NCI-H2029 (cell line): ENCODE measurements at places on chromosomes 13 and 19.

- no peak for DNase-seq
These were observed 38.8 kb downstream of the TDRD3 start for GRCh38 chr13:60435762-60436374.

DNA sequence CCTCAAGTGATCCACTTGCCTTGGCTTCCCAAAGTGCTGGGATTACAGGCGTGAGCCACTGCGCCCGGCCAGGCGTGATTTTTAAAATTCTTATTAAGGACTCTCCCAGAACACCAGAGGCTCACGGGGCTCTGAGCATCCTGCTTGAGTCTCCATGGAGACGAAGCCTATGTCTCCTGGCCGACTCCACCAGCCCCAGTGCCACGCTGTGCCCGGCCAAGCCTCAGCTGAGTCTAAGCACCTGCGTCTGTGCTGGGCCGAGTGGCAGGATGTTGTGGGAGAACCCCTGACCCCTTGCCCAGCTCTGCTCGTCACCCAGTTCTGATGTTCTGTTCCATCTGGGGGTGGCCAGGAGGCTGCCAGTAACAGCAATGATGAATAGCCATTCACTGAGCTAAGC lies 3.9 kb upstream of the CELF5 start:
- DNase-seq: no peak

DNA sequence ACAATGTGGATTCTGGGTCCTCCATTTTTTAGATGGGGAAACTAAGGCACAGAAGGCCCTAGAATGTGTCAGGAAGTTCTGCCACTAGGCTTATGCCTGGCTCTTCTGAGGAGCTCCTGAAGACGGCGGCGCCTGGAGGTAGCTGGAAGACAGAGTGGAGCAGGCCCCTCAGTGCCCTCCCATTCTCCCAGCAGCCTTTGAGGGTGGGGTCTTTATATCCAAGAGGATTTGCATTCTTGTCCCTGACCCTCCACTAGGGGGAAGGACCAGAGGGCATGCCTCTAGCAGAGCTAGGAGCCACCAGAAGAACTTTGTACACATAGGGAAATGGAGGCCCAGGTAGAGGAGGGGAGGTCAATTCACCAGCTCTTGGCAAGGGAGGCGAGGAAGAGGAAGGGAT lies 9.4 kb downstream of the CELF5 start:
- no peak for DNase-seq

DNA sequence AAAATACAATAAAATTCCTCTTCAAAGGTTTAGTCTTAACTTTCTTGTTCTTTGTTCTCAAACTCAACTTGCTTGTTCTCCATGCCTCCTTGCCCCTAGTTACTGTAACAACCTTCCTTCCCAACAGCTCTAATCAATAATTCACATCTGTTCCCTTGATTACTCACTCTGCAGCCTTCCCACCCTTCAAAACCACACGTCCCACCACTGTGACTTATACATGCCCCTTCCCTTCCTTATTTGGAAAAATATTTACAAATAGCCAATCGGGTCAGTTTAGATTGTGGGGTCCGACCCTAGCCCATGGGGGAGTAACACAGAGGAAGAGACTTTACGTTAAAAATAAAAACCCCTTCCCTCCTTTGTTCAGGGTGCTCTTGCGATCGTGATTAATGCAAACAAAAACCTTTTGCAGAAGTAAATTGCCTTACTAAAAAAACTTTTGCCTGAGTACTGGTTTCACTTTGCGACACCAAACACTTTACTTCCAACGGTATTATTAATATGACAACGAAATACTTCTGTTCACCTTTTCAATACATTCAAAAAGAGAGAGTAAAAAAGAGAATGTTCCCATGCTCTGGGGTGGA lies 512 bp upstream of the ZNF93 start:
- no peak for DNase-seq

DNA sequence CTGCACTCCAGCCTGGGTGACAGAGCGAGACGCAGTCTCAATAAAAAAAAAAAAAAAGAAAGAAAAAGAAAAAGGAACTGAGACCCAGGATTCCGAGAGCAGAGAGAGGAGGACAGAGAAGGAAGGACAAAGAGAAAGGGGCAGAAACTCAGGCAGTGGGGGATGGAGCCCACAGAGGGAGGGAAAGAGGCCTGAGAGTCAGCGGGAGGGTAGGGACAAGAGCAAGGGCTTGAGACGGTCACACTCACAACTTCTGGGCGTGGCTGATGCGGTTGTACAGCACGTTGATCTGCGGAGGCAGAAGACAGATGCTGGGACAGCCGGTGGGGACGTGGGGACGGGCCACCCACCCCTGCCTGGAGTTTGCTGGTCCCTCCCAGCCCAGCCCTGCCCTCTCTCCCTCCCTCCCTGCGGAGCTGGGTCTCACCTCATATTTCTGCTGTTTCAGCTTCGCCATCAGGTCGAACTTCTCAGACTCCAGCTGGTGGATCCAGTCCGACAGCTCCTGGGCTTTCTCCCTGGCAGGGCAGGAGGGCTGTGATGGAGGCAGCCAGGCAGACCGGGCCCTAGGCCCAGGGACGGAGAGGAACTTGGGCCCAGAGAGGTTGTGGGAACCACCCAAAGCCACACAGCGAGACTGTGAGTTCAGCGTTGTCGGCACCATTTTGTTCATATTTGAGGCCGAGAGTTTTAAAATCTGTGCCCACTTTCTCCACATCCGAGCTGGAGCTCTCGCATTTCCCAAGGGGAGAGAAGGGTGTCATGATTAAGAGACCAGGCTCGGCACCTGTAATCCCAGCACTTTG lies 15.2 kb downstream of the TNNT1 start:
- no peak for DNase-seq

GRCh38 chr13:26663791-26664190 lies 96.8 kb downstream of the GPR12 start:
- peak; percentile 75 for DNase-seq

- DNase-seq: no peak
These were observed 21.7 kb upstream of the LDLR start for GRCh38 chr19:11067356-11068113.

- DNase-seq: no peak
These were observed 83.0 kb upstream of the TM9SF2 start for GRCh38 chr13:99418103-99418842.

DNA sequence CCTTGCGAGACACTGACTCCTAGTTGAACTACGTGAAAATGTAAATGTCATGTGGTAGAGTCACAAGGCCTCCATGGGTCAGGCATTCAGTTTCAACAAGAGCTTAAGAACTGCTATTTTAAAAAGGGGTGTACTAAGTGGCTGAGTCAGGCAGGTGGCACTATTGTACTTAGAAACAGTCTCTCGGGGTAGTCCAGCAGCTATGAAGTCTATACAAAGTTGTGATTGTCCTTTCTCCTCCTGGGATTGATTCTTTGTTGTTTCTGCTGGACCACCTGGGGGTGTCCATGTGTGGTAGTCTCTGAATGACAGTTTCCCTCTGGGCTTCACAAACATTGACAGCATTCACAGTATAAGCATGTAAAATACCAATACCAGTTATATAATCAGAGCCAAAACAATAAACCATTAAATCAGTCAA lies 33.0 kb downstream of the UGGT2 start:
- DNase-seq: no peak

DNA sequence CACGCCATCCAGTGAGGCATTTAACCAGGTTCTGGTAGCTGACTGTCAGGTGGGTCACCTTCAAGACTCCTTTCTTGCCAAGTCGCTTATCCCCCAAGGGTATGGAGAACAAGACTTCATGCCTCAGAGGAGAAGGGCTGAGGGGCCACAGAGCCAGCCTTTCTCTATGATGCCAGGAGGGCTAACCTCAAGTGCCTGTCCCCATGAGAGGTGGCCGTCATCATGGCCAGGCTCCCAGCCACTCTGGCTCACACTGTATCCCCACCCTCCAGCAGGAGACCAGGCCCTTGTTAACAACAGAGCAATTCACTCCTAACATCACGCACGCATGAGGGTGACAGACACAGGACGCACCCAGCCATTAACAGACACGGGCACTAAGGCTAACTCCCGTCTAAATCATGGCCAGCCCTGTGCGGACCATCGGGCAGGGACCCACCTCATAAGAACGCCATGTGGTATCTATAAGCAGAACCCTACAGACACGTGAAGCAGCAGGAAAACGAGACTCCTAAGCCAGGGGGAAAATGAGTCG lies 38.6 kb upstream of the ISYNA1 start:
- no peak for DNase-seq
